ENCODE measurements at places on chromosomes 5 and 9.

DNA sequence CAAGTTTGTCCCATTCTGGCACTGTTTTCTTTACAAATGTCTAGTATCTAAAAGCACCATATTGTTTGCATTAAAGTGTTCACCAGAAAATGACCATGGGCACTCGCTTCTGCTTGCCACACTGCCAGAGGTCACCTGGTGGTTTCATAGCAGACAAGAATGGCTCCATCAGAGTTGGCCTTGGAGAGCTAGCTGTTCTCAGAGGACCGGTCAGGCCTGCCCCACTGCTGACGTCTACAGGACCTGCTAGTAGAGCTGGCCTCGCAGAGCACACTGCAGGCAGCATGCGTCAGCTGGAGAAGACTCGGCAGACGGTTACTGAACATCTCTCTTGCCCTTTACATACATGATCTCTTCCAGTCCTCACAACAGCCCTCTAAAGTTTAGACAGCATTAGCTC is 8.7 kb upstream of the TLX3 start:
- no peak for DNase-seq

DNA sequence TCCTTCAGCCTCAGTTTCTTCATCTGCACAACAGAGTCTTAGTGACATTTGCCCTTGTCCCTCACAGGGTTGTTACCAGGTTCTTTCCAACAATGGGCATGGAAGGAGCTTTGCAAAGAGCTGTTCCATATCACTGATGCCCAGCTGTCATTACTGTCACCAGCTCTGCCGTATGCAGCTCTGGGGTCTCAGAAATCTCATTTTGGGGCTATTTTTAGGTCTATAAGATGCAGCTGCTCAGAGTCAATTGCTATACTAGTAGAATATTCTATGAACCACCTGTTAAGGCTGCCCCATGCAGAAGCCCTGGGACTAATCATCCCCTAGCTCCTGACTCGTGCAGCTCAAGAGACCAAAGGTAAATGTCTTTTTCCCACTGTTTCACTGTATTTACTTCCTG is 105.1 kb upstream of the TNPO1 start:
- no peak for DNase-seq

- no peak for DNase-seq
Measured at GRCh38 chr5:123099514-123100151, 10.6 kb downstream of the PRDM6 start.

GRCh38 chr9:105531530-105531929 is 26.4 kb upstream of the FKTN start:
- no peak for DNase-seq

DNA sequence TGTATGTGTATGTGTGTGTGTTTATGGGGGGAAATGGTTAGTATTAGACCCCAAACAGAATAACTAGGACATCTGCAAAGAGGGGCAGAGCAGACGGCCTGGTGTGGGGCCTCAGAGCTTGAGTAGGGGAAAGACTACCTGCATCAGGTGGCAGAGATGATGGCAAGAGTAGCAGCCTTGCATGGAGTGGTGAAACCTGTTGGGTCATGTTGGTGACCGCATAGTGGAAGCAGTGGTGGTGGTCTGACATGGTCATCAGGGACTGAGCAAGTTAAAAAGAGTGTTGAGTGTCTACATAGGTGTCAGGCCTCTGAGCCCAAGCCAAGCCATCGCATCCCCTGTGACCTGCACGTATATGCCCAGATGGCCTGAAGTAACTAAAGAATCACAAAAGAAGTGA is 153.2 kb downstream of the FGF10 start:
- no peak for DNase-seq

GRCh38 chr5:67297376-67297775 is 100.8 kb upstream of the CD180 start:
- no peak for DNase-seq

DNA sequence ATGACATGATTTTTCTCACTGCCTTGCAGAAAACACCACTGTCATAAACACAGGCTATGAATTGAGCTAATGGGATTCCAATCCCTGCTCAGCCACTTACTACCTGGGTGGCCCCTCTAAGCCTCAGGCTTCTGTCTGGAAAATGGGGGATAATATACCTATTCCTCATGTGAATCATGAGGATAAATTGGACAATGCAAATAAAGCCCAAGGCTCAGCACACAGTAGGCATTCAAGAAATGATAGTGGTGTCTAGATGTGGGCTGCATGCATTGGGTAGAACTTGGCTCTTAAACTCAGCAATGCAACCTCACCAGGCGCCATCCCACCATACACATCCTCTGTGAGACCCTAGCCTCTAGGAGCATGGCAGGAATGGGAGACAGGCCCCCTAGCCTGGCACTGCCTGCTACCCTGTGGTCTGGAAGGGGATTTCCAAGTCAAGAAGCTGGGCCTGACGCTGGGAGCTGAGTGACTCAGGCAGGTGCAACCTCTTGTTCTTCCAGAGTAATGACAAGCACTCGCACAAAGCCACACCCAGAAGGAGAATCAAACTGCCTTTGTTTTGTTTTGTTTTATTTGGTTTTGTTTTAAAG is 2.3 kb upstream of the TNIP1 start:
- DNase-seq: no peak

DNA sequence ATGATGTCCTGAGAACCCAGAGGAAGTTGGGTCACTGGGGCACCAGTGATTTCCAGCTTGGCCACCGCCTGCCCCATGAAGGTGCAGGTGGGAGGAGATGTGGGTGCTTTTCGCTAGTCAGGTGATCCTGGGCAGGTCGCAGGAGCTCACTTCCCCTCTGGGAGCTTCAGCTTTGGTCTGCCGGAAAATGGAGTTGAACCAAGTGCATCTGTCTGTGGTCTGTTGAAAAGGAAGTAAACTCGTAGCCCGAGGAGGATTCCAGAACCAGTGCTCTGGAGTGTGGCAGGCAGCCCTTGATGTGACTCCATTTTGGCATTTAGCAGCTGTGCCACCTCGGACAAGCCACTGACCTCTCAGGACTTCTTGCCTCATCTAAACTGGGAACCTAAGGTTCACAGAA is 81.8 kb upstream of the HRH2 start:
- DNase-seq: no peak

DNA sequence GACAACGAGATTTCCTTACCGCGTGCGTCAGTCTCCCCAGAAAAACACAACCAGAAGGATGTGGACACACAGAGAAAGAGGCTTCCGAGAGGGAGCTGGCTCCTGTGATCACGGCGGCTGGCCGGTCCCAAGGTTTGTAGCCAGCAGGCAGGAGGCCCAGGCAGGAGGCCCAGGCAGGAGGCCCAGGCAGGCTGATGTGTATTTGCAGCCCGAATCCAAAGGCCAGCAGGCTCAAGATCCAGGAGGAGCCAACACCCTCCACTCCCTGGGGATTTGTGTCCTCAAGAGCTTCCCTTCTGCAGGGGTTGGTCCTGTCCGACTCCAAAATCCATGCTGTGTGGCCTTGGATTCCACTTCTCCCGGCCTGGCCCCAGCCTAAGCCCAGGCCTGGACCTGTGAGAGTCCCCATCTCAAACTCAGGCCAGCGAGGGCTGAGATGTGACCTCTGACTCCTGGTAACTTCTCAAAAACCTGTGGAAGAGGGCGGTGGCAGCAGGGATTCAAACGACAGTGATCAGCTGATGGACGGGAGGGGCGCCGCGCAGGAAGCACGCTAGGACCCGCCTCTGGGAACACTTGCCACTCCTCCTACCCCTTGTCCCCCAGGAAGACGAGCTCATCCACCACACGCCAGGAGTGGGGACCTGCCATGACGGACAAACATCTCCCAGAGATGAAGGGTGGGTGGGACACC is 75.0 kb upstream of the PPP1R26 start:
- DNase-seq: no peak

- DNase-seq: no peak
Measured at GRCh38 chr5:6348476-6349000, 29.8 kb downstream of the MED10 start.

DNA sequence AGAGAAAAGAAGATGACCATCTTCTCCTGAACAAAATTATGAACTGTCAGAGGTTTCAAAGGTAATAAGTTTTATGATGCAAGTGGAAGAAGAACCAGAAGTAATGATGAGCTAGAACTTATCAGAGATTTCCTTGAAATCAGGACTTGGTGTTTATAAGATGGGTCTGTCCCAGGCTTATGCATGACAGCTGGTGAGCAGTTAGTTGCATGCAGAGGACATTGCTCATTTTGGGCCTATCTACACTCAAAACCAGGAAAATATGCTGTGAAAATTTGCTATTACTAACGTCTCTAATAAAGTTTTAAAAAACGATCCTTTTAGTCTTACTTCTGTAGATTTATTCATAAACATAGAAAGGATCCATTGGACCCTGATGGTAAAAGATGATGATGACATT is 6.6 kb upstream of the STC2 start:
- DNase-seq: no peak

GRCh38 chr5:179120421-179120861 is 60.3 kb downstream of the ZNF354C start:
- no peak for DNase-seq

GRCh38 chr5:75037106-75037505 is 15.3 kb downstream of the GCNT4 start:
- no peak for DNase-seq

- DNase-seq: peak; percentile 26
Measured at GRCh38 chr9:6567140-6567591, 78.4 kb downstream of the GLDC start.

GRCh38 chr9:112074250-112075008 is 100.7 kb downstream of the SUSD1 start:
- DNase-seq: peak; percentile 39

DNA sequence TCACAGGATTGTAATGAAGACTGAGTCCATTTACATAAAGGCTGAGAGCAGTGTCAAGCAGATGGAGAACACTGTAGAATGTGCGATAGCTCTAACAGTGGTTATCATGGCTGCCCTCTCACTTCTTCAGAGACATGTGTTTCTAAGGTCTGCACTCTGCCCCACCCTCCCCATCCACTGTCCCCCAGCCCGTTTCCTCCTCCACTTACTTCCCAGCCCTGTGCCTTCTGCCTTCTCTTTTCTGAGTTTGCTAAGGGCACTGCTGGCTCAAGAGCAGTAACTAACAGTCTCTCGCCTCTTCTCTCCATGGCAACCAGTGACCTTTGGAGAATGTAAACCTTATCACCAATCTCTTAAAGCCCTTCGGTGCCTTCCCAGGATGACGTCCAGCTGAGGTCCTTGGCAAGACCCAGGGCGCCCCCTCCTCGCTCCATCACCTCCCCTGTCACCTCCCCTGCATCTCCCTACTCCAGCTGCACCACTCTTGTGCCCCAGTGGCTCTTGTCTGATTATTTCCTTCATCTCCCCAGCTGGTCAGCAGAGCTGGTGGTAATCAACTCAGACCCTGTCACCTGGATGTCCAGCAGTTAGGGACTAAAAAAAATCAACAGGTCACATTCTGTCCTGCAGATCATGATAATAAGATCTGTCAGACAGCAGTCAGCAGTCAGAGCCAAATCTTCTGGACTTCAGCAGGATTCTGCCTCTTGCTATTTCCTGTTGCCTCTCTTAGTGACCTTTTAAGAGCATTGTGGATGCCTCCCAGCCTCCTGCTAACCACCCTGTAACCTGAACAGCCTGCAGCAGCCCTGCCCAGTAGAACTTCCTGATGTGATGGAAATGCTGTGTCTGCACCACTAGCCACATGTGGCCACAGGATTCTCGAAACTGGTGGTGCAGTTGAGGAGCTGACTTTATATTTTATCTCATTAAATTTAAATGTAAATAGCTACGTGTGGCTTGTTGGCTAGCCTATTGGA is 9.0 kb downstream of the FXN start:
- DNase-seq: no peak

DNA sequence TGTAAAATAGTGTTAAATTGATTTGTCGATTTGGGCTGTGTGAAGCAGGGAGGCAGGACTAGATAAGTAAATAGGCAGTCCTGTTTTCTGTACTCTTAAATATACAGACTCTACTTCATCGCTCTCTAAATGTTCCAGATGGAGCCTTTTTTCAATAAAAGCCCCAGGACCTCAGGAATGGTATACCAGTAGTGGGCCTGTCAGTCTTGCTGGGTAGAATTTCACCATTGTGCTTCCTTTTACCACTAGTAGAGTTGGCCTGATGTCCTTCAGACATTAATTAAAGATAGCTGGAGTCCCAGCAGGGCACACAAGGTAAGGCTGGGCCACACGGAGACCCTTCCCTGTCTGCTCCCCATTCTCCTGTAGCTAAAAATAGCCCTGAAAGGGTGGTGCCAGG is 6.0 kb downstream of the SNX18 start:
- DNase-seq: no peak

DNA sequence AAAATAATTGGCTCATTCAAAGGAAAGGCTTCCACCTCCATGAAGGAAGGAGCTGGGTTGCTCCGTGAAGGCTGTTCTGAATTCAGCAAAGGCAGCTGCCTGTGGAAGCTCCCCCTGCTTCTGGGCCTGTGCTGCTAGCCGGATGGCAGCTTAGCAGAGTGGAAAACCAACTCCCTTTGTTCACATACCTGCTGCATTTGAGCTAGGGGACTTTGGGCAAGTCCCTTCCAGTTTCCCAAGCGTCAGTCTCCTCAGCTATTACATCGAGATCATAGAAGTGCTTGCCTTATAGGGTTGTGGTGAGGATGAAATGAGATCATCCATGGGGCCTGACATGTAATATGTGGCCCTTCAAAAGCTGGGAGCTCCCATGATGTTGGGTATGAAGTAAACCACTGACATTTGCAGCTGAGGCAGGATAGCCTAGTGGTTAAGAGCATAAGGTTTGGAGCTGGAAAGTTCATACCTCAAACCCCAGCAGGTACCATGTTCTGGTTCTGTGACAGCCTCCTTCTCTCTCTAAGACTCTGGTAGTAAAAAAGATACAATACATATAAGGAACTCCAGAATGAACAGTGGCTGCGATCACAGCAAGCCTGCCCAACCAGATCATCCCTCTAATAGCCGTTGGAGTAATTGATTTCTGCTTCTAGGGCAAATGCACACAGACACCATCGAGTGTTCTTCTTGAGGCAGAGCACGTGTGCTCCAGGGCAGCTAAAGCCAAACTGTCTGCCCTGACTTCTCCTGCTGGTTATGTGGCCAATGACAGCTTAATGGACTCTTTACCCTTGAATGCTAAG is 11.0 kb upstream of the DENND1A start:
- DNase-seq: no peak

GRCh38 chr5:32687499-32687831 is 23.7 kb upstream of the NPR3 start:
- DNase-seq: no peak

GRCh38 chr5:4245511-4245910 is 649.9 kb downstream of the IRX1 start:
- DNase-seq: no peak

DNA sequence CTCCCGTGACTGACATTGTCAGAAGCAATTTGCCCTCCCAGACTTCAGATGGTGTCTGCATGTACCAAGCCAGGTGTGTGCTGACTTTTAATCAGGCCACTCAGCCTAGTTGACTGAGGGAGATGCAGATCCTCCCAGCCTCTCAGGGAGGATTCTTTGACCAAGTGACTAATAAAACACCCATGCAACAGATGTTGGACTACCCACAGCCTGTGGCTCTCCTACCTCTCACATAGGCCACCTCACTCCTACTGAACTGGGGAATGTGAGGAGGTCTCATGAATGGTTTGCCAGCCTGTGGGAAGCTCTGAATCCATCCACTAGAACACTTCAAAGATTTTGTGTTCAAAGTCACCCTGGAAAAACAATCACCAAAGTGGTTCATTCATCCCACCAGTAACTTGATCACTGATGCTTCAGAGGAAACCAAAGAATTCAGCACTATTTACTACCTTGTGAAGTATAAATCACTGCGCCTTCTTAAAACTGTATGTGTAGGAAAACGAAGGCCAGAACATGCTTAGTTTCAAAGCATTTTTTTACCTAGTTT is 80.1 kb downstream of the ESM1 start:
- no peak for DNase-seq
